ENCODE measurements at places on chromosomes 4 and X.

DNA sequence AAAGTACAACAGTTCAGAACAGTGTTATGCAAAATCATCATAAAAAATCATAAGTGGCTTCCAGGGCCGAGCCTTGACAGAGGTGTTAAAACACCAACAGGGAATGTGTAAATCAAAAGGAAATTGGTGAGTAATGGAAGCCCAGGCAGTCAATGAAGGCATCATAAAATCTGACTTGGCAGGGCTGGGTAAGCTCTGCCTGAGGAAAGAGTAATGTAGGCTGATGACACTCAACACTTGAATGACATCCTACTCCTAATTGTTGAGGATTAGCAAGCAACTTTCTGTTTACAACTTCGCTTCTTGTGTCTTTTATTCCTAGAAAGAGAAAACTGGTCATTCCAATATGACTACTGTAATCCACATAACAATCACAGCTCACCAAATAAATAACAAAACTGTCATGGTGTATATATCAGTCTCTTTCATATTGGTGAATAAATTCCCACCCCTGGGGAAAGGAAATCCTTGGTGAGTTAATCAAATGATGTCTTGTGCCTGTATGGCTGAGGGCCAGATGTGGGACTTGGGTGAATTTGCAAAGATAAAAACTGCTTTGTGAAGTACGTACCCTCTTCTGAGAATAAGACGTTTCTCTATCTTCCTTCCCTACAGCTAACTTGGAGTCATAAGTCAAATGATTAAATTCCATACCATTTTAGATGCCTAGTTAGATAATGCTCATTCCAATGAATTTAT is 196.8 kb downstream of the DCHS2 start:
- DNase-seq: no peak

- DNase-seq: no peak
Observed at GRCh38 chrX:7926914-7927258, 327 bp downstream of the PNPLA4 start.

DNA sequence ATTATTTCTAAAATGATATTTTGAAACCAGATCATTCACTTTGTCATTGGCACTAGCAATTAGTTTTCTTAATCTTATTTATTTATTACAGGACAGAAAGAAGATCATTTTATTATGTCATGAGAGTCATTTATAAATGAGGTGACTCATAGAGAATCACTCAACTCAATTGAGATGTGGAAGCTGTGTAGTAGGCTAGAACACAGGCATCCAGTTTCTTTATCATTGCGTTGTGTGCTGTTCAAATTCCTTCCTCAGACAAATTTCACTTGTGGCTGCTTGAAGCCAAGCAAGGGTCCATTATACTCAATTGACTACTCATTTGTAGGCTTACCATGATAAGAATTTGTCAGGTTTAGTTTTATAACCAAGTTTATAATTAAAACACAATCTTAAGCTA is 87.6 kb downstream of the MRPL1 start:
- DNase-seq: no peak

- DNase-seq: no peak
Observed at GRCh38 chr4:151169223-151169622, 69.8 kb downstream of the RPS3A start.

DNA sequence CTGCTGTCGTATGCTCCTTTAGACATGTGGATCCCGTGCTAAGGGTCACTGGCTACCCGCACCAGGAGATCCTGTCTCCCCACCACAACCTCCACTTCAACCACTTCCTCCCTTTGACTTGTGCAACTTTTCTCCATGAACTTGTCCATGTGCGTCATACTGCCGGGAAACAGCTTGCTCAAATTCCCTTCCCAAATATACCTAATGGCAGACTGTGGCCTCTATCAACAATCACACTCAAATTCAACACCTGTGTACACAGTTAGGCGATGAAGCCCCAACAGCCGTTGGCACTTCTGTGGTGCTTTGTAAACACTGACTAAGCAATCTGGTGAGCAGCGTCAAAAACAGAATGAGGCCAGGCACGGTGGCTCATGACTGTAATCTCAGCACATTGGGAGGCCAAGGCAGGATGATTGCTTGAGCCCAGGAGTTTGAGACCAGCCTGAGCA is 49.5 kb downstream of the CD99L2 start:
- no peak for DNase-seq
